Suprapubic skin (tissue), 4 donors: ENCODE measurements at places on chromosomes 4 and X. TPM values are rescaled to one million over a fixed set of nuclear protein-coding genes. Genes with fewer than 3 reads are reported as not detected.

The GAGE2A gene
- not detected for total RNA-seq

The PABPC4L gene
- total RNA-seq: 0.31 TPM

The EDA gene
- 10.9 TPM for total RNA-seq

The KLF8 gene
- total RNA-seq: 52.9 TPM

The DCAF4L1 gene
- total RNA-seq: 0.21 TPM

The PNMA5 gene
- not detected for total RNA-seq

The DAPP1 gene
- 28.5 TPM for total RNA-seq

The BMX gene
- 1.7 TPM for total RNA-seq

The KLKB1 gene
- total RNA-seq: not detected

The MND1 gene
- total RNA-seq: not detected

The RNF175 gene
- not detected for total RNA-seq

The USP38 gene
- 17.9 TPM for total RNA-seq

The SPANXA1 gene
- total RNA-seq: not detected

The MAP9 gene
- 1.5 TPM for total RNA-seq

The CXCL5 gene
- total RNA-seq: not detected

The ERAS gene
- not detected for total RNA-seq

The SH3BGRL gene
- total RNA-seq: 89.6 TPM

The FNIP2 gene
- 21.4 TPM for total RNA-seq
